LHCN-M2 (cell line): ENCODE measurements at places on chromosomes 11 and 22. TPM values are rescaled to one million over a fixed set of nuclear protein-coding genes. Genes with fewer than 3 reads are reported as not detected.

DNA sequence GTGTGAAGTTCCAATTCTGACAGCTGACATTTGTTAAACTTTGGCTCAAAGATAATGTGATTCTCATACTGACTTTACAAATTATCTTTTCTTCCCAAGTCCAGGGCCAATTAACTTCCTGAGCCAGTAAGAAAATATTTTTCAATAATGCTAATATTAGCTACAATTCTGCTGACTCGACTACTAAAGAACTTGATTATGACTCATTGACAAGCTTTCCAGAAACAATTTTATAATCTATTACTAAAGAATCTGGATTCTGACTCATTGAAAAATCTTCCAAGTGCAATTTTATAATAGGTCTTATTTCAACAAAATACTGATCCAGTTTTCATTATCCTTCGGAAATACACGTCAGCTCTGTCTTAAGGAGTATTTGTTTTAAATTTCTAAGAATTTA, 12.9 kb upstream of the XKR3 start:
- no peak for DNase-seq

DNA sequence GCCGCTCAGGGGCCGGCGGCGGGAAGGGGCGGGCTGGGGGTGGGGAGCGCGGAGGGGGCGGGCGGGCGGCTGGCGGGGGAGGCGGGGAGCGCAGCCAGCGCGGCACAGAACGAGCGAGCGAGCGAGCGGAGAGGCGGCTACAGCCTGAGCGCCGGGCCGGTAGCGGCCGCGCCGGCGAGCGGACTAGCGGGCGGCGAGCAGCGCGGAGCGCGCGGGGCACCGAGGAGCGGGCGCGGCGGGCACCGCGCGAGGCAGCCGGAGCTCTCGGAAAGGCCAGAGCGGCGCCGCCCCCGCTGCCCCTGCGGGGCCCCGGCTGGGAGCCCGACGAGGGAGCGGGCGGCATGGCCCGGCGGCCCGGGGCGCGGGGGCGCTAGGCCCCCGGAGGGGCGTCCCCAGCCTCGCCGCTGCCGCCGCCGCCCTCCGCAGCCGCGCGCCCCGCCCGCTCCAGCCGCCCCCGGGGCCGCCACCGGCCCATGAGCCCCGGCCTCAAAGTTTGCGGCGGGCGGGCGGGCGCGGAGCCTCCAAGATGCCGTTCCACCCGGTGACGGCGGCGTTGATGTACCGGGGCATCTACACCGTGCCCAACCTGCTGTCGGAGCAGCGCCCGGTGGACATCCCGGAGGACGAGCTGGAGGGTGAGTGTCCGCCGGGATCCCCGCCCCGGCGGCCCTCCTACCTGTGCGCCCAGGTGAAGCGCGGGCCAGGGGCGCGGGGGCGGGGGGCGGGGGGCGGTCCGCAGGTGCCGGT, at the start of gene CABP7:
TSS of gene CABP7 (plus strand) at position 105 of the 747 bp plus-strand sequence. CDS start at position 527, 422 bp downstream.
- DNase-seq: no peak

- no peak for DNase-seq
Measured at GRCh38 chr22:46150655-46151477, 540 bp downstream of the PPARA start.

DNA sequence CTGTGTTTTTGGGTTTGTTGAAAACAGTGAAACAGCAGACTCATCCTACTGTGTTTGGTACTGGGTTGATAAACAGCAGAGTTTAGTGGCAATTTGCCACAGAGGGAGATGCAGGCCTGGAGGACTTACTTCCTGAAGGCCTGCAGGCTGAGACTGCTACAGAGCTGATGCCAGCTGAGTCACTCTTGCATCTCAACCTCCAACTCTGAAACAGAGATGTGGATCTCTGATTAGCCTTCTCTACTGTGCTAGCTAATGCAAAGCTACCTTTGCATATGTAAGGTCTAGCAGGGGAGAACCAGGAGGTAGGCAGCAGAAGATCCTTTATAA, 14.3 kb downstream of the ATP5MG start:
- DNase-seq: peak; percentile 86

- no peak for DNase-seq
Measured at GRCh38 chr22:22712092-22712658, 67.8 kb downstream of the GGTLC2 start.

DNA sequence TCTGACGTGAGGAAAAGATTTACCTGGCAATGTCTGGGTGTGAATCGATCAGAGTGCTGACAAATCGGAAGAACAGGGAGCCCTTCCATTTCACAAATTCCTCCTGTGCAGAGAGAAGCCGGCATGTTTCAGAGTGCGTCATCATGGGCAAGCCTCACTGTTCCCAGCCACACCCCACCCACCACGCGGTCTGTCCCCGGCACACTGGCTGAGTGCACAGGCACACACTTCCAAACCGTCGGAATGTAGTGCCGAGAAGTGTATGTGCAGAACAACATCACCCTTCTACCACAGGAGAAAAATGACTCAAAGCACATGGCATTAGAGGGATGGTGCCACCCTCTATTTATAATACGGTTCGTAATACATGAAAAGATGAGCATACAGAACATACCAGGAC, 47.5 kb downstream of the NCAPD3 start:
- DNase-seq: no peak

DNA sequence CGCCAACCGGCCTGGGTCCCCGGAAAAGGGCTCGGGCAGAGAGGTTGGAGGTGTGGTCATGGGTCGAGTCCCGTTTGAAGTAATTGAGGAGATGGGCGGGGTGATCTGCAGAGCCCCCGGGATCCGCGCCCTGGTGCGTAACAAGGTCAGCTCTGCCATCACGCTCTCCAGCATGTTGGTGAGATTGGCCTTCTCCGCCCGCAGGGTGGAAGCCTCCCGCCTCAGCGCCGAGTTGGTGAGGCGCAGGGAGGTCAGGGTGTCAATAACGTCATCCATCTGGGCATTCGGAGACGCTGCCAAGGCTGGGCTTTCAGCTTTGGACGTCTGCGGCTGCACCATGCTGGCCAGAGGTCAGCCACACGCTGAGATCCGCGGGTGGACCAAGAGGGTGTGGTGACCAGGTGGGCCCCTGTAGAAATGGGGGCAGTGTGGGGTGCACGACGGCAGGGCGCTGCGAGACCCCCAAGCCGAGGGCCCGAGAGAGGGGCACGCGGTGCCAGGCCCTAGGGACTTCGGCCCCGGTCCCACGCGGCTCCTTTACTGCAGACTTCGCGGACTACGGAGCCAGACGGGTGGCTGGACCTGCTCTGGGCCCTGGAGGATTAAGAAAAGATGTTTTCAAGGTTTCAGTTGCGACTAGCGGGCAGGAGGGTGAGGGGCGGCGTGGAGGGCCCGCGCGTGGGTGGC, 672 bp downstream of the RTL6 start:
- DNase-seq: peak; percentile 31

DNA sequence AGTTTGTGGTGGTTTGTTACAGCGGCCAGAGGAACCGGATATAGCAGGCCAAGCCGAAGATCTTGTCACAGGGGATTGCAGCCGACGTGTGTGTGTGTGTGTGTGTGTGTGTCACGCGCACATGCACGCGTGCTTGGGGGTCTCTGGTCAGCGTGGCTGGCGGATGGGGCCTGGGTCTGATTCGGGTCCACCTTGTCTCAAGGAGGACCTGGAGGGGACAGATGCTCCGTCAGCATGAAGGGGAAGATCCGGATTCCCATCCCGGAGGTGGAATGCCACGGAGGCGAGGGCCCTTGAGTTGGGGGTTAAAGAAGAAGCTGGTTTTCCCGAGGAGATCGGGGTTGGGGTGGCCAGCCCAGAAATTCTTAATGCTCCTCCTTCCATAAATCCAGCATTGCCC, 1237.8 kb downstream of the BRD1 start:
- DNase-seq: no peak

The DDX25 gene
- total RNA-seq: under 0.01 TPM in 1 of 2 replicates, not detected in the other

The ANKK1 gene
- total RNA-seq: not detected in 2 replicates
